ENCODE measurements at places on chromosomes 2 and 18. TPM values are rescaled to one million over a fixed set of nuclear protein-coding genes. Genes with fewer than 3 reads are reported as not detected.

SPC25 gene
- 0.66 TPM for total RNA-seq

CTAGE1 gene
- not detected for total RNA-seq

POTEC gene
- not detected for total RNA-seq

NT5C1B gene
- not detected for total RNA-seq

DNA sequence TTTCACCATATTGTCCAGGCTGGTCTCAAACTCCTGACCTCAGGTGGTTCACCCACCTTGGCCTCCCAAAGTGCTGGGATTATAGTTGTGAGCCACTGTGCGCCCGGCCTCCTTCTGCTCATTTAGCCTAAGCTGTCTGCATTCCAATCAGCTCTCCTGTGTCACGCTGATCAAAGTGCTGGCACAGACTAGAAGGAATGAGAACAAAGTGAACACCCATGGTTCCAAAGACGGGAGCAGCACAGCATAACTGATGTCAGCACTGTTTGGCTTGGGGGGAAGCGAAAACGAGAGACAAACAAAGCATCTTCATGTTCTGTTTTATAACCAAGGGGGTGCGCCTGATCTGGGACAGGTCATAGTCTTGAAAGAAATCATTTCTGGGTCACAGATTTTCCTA is 43.3 kb downstream of the DIPK1C start:
- DNase-seq, result no peak

- peak; percentile 77 for DNase-seq
Measured at GRCh38 chr2:217713395-217714286, 289.2 kb downstream of the TNS1 start.

DNA sequence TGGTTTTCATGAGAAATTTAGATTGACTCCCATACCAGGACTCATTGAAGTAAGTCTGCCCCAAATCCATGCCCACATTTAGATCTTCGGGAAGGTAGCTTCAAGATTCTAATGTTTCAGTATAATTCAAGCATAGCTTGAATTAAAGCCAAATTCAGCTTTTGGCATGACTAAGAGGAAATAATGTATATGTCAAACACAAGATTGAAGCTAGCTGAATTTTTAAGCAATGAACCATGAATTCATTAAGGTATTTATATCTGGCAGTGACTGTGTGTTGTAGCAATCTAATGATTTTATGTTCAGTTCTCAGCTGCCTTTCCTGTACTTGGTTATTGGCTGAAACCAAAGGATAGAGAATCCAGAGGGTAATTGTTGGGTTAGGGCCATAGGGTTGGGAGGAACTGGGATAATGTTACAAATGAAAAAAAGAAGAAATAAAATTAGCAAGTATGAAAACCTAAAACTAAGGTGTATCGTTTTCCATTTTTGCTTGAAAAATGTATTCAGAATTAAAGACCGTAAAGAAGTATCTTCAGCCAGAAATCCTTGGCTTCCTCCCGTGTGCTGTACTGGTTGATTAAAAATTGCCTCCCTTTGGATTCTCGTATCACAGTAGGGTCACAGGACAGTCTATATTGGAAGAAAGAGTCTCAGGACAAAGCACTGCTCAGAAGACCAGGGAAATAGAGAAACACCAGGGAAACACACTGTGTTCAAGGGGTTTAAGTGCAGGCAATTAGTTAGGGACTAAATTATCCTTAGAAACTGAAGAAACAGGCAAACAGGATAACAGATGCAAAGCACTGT is 119.0 kb upstream of the FN1 start:
- DNase-seq, result no peak

DNA sequence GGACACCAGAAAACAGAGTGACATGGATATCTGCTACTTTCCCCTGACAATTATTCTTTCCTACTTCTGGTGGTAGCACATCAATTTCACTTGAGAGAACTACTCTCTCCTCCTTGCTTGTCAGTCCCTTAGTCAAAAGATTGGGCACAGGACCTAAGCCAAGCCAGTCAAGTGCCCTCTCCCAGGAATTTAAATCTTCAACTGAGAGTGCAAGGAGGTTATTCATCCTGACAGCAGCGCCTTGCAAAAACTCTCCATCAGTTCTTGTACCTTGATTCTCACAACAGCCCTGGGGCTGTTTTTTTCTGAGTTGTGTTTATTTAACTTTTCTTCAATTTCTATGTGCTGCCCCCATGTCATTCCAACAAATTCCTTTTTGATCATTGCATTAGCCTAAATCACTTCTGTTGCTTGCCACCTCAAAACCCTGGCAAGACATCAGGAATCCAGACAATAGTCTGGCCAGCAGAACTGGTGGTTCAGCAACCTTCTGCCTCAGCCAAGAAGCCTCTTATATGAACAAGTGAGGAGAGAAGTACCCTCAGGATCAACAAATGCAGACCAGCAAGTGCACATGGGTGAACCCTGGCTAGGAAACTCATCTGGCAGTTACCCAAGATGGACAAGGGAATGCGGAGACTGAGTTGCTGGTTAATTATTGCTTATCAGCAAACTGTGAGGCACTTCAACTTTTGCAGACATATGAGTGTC is 19.4 kb downstream of the COL4A3 start:
- DNase-seq, result no peak

- DNase-seq, result no peak
Measured at GRCh38 chr18:5317186-5317585, 21.7 kb upstream of the ZBTB14 start.

GRCh38 chr2:171763602-171764001 is 76.3 kb downstream of the DYNC1I2 start:
- DNase-seq, result no peak

DNA sequence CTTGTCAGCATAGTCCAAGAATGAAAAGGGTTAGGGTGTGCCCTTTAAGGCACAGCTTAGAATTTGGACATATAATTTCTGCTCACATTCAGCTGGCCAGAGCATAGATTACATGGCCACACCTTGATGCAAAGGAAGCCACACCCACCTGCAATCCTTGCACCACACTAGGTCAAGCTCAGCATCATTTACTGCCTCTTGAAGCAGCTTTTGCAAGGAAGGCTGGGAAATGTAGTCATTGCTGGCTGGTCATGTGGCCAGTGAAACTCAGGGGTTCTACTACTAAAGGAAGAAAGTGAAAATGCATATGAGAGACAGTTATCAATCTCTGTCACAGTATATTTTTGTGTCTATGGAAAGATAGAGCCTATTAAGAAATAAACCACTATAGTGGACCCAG is 159.3 kb downstream of the GFPT1 start:
- peak; percentile 63 for DNase-seq

DNA sequence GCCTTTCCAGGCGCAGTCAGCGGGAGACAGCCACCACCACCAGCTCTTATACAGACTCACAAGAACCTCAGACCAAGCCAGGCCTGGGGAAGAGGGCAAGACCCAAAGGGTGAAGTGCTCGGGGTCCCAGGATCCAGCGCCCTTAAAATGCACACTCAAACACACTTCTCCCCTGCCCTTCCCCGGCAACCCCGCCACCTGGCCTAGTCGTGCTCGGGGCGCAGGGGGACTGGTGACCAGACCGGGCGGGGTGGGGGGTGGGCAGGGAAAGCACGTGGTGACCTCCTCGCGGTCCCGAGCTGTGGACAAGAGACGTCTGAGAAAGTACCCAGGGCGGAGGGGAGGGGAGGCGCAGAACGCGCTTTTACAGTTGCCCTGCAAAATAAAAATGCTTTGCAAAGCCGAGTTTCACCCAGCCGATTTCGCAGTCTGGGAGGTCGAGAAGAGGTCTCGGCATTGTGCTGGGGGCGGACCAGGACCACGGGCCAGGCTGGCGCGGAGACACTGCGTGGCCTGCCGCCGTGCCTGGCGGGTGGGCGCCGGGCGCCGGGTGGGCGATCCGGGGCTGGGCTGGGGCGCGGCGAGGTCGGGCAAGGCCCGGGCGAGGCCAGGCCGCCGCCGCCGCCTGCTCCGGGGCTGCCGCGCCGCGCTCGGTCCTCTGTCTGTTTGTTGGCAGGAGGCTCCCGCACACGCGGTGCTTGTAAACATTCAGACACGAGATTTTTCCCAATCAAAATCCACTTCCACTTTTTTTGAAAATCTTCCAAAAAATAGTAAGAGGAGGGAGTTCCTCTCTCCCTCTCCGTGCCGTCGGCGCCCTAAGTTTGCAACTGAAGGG is 2.0 kb downstream of the BCL11A start:
- DNase-seq, result peak; percentile 60
